ENCODE measurements at places on chromosomes 11 and 22. TPM values are rescaled to one million over a fixed set of nuclear protein-coding genes. Genes with fewer than 3 reads are reported as not detected.

- no peak for DNase-seq
Measured at GRCh38 chr22:35674335-35674734, 26.1 kb downstream of the APOL6 start.

DNA sequence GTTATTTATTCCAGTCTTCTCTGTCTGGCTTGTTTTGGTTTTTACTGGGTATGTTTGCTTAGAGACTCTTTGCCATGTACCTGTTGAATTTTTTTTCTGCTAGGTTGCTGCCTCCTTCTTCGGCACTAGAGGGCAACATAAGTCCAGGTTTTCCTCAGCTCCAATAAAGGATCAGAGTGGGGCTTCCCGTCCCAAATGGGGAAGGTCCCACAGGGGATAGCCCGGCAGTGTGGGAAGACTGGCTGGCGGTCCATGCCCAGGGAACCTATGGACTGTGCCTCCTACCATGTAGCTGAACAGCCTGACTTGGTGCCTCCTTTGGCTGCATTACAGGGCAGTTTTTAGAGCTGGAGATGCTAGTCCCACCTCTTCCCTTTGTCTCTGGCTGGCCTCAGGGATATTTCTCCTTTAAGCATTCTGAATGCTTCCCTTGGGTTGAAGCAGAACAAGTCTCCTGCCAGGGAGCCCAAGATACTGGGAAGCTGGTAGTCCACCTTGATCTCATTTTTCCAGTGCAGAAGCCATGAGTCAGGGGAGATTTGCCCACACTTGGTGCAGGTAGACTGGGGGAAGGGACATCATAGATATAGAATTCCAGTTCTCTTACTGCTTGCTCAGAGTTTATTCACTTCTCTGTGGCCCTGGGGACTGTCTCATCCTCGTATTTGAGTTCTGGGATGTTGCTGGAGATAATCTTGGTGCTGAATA is 60.2 kb downstream of the BRD1 start:
- peak; percentile 24 for DNase-seq

- DNase-seq: no peak
Measured at GRCh38 chr11:127528297-127528696, 527.7 kb upstream of the KIRREL3 start.

OVCH2 gene
- not detected for total RNA-seq

DNA sequence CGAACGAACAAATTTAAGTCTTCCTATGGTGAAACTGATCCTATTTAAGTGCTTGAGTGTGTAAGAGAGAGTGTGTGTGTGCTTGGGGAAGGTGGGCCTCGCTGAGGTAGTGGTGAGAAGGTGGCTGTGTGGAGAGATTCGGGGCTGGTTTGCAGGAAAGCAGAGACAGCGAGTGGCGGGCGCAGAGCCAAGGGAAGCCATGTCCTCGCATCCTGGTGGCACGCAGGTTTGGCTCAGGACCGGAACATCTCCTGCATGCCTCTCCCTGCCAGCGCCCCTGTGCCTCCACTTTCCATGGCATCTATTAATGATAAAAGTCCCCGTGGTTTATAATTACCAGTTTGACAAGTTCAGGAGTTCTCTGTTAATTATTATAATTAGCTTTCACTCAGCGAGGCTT is 383.1 kb upstream of the CADM1 start:
- no peak for DNase-seq

- DNase-seq: no peak
Measured at GRCh38 chr11:124934862-124935547, 842 bp downstream of the HEPACAM start.

GRCh38 chr11:114892381-114893197 is 214.3 kb downstream of the NXPE2 start:
- peak; percentile 4 for DNase-seq

SLC35E4 gene
- 6.6 TPM for total RNA-seq

OR6T1 gene
- not detected for total RNA-seq

GRCh38 chr22:30368420-30368819 is 11.6 kb downstream of the CCDC157 start:
- DNase-seq: no peak

KBTBD4 gene
- 18.6 TPM for total RNA-seq

DNA sequence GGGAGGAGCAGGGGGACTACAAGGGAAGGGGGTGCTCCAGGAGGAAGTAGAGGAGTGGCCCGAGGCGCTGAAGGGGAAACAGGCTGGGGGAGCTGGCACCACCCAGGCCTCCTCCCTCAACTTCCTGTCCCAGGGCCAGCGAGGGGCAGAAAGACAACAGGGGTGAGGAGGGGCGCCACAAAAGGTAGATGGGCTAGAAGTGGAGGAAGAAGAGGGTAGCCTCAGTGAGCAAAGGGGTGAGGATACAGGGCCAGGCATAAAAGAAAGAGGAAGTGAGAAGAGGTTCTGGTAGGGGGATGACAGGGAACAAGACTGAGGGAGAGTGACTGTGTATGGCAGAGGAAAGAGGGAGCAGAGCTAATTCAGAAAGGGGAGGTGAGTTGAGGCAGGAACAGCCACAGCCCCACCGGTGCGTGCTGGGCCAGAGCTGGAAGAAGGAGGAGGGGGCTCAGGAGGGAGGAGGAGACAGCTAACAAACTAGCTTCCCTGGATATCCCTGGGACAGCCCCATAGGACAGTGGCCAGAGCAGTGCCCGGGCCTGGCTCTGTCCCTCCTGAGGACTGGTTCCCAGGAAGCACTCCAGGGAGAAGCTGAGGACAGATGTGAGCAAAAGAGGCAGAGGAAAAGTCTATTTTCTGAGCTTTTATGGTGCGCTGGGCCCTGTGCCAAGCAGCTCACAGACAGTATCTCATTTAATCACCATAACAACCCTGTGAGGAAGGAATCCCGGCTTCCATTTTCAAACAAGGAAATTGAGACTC is 8.5 kb downstream of the DCHS1 start:
- peak; percentile 58 for DNase-seq

C11orf16 gene
- total RNA-seq: not detected

- DNase-seq: peak; percentile 36
Measured at GRCh38 chr11:118223992-118224391, 819 bp downstream of the JAML start.

DRD2 gene
- 0.12 TPM for total RNA-seq

- peak; percentile 66 for DNase-seq
Measured at GRCh38 chr22:36331912-36332622, 55.7 kb downstream of the MYH9 start.

TRIM22 gene
- 159 TPM for total RNA-seq

DNA sequence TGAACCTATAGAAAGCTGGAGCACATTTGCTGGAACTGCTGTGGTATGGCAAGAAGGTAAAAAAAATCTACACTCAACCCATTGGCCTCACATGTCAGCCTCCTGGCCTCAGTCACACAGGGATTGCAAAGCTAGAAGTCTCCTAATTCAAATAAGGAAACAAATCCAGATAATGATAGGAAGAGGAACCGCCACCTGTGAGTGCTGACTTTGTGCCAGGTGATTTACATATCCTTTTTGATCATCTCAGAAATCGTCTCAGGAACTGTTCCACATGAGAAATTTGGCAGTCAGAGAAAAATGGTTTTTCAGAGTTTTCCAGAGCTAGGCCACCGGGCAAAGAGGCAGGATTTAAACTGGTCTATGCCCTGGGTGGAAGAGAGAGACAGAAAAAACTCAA is 986 bp downstream of the NLRP10 start:
- DNase-seq: no peak

DDX17 gene
- 431 TPM for total RNA-seq

GRCh38 chr11:3375552-3375951 is 3.4 kb downstream of the ZNF195 start:
- DNase-seq: no peak

BCO2 gene
- 1.1 TPM for total RNA-seq
